AG04449 (cell line): ENCODE measurements at places on chromosomes 16 and 17.

DNA sequence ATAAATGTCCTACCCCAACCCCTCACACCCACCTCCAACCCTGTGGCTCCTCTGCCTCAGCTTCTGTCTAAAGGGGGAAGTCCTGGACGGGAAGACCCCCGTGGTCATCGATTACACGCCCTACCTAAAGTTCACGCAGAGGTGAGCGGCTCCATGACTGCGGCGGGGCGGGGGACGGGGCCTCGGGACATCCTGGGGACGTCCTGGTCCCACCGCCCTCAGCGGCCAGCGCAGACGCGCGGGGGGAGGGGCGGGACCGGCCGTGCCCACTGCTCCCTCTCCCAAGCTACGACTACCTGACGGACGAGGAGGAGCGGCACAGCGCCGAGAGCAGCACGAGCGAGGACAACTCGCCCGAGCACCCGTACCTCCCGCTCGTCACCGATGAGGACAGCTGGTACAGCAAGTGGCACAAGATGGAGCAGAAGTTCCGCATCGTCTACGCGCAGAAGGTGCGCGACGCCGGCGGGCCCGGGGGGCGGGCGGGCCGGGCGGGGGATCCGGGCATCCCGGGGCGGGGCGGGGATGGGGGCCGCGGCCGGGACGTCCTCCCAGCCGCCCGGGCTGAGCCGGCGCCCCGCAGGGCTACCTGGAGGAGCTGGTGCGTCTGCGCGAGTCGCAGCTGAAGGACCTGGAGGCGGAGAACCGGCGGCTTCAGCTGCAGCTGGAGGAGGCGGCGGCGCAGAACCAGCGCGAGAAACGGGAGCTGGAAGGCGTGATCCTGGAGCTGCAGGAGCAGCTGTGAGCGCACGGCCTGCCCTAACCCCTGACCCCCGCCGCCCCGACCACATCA, 6.7 kb downstream of the RUNDC3A start:
- DNase-seq = no peak

GRCh38 chr17:17205368-17206123, 587 bp downstream of the PLD6 start:
- no peak for DNase-seq

DNA sequence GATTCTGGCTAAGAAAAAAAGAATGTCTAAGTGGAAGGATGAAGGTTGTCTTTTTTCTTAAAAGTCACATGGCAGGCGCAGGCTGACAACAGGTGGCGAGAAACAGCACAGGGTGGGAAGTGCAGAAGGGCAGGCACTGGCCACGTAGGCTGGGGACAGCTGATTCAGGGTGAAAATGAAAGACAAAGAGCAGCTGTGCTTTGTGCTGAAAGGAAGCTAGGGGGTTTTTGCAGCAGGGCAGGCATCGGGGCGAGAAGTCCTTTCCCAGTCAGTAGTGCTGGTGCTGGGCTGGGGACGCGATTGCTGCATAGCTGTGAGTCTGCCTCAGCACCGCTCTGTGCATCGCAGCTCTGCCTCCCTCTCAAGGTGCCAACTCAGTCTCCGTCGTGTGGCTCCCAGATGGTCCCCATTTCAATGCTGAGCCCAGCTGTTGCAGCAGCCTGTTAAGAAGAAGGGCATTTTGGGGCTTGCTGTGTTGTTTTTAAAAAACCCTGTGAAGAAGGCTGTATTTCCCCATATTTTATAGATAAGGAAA, 183.1 kb upstream of the CCL2 start:
- no peak for DNase-seq

DNA sequence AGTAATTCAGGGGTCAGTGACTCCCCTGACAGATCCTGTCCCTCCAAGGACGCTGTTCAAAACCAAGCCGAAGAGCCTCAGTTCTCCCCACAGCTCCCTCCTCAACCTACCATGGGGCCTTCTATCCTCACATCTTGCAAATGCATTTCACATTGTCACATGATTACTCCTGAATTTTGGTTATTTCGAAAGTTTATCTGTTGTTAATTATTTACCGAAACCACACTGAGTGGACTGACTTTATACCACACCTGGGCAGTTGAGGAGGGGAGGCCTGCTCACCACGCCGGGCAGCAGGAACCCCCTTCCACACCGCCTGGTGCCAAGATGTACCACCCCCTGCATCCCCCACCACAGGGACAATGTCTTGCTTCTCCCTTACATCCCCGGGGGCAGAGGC, 4.7 kb downstream of the TIMP2 start:
- no peak for DNase-seq

GRCh38 chr17:57943645-57944044, 11.6 kb downstream of the CUEDC1 start:
- DNase-seq = no peak

DNA sequence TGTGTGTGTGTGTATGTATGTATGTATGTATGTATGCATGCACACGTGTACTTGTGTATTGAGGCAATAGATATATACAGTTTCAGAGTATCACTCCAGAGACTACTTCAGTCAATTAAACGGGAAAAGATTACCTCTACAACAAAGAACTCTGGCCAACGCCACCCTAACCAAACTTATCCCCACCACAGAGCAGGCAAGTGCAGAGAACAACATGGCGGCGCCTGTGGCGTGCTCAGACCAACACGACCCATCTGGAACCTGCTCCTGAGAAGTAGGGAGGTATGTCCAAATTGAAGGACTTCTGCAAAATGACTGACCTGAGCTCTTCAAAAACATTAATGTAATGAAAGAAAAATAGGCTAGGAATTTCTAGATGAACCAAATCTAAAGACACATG, 12.4 kb downstream of the USP22 start:
- no peak for DNase-seq

DNA sequence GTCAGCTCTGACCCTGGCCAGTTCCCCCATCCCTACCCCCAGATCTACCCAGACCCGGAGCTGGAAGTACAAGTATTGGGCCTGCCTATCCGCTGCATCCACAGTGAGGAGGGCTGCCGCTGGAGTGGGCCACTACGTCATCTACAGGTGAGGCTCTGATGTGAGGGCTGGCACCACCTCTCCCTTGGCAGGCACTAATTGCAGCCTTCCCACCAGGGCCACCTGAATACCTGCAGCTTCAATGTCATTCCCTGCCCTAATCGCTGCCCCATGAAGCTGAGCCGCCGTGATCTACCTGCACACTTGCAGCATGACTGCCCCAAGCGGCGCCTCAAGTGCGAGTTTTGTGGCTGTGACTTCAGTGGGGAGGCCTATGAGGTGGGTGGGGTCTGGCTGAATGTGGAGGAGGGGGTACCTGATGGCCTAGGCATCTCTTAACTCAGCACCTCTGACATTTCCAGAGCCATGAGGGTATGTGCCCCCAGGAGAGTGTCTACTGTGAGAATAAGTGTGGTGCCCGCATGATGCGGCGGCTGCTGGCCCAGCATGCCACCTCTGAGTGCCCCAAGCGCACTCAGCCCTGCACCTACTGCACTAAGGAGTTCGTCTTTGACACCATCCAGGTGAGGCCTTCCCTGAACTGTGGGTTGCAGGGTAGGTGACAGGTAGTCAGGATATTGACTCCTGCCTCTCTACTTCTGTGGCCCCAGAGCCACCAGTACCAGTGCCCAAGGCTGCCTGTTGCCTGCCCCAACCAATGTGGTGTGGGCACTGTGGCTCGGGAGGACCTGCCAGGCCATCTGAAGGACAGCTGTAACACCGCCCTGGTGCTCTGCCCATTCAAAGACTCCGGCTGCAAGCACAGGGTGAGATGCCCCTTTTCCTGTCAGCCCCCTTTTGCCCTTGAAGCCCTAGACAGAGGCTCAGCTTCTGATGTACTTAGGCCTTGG, 4.3 kb downstream of the TRAF4 start:
- no peak for DNase-seq

- no peak for DNase-seq
Measured at GRCh38 chr17:48997827-48998586, 822 bp downstream of the IGF2BP1 start.

GRCh38 chr16:68782198-68783174, 45.4 kb downstream of the CDH1 start:
- DNase-seq = no peak

- no peak for DNase-seq
Measured at GRCh38 chr17:82300707-82301270, 16.6 kb downstream of the CD7 start.

DNA sequence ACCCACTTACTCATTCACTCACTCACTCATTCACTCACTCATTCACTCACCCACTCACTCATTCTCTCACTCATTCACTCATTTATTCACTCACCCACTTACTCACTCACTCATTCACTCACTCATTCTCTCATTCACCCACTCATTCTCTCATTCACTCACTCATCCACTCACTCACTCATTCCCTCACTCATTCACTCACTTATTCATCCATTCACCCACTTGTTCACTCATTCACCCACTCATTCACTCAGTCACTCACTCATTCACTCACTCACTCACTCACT, 7.6 kb upstream of the CPSF4L start:
- DNase-seq = no peak

GRCh38 chr16:86501989-86502855, 8.1 kb upstream of the FOXF1 start:
- DNase-seq = no peak

DNA sequence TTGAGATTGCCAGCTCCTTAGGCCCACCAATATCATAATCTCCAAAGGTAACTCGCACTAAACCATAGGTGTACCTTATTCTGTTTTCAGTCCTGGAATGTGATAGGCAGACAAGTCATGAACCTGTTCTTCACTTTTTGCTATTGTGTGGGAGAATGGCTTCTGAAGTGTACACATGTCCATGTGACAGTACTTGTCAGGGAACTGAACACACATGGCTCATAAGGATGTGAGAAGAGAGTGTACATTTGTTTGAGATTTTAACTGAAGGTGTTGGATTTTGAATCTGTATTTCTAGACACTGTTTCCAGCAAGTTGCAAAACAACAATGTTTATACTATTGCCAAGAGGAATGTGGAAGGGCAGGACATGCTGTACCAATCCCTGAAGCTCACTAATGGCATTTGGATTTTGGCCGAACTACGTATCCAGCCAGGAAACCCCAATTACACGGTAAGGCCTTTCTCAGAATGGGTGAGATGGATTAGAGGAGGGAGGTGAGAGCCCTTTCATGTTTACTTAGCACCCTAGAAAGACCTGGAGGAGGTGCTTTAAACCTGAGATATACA, 14.5 kb upstream of the RASL10B start:
- no peak for DNase-seq

DNA sequence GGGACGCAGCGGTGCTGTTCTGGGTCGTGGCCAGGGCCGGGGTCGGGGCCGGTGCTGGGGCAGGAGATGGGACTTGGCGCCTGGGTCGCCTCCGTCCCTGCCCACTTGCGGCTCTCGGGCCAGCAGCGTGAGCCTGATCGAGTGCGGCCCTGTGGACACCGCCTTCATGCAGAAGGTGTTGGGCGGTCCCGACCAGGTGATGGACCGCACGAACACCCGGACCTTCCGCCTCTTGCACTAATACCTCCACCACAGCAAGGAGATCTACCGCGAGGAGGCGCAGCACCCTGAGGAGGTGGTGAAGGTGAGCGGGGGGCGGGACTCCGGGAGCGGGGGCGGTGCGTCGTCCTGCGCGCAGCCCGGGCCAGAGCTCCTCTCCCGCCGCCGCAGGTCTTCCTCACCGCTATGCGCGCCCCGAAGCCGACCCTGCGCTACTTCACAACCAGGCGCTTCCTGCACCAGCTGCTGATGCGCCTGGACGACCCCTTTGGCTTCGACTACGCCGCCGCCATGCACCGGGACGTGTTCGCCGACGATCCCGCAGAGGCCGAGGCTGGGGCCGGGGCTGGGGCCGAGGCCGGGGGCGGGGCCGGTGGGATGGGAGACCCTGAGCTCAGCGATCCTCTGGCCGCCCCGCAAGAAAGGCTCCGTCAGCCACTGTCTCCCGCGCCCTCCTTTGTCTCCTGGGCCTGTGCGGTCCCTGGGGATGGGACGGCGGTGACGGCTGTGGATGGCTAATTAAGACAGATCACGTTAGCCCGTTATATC, 4.5 kb upstream of the HSD17B1 start:
- DNase-seq = no peak
